ENCODE measurements at places on chromosomes 2 and 18.

GRCh38 chr18:69261406-69261805 is 139.3 kb upstream of the DOK6 start:
- H3K27me3 ChIP-seq, result no peaks in the 10 kb centered on the region
- no peak overlapping the region for H3K4me3 ChIP-seq
- no peak for DNase-seq
- H3K27ac ChIP-seq, result no peak overlapping the region
- no peaks in the 10 kb centered on the region for H3K36me3 ChIP-seq
- no peaks in the 10 kb centered on the region for H3K4me1 ChIP-seq

GRCh38 chr18:63177919-63178821 is 141.4 kb downstream of the BCL2 start:
- DNase-seq, result peak; percentile 75
- peak overlapping the region; percentile 50 for H3K27ac ChIP-seq
- H3K4me3 ChIP-seq, result no peak overlapping the region
- peaks cover 91% of the 10 kb centered on the region for H3K4me1 ChIP-seq
- 0 out of 2 replicates have a peak, but pooled peaks cover 4% of the 10 kb centered on the region for H3K36me3 ChIP-seq

DNA sequence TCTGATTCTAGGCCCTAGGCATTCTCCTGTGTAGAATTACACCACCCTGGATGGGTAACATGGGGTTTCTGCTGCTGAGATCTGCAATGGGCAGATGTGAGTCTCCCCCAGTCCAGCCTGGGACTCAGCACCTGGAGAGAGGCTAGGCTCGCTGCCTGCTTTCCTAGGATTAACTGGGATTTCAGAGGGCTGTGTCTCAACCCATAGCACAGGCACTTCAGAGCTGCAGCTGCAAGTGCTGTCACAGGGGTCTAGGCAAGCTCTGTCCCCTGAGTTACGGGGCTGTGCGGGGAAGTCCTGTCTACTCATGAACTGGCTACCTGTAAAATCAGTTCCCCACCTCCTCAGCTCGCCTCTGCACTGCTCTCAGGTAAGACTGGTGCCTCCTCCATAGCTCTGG is 51.5 kb downstream of the CABLES1 start:
- no peak overlapping the region for H3K4me3 ChIP-seq
- no peak overlapping the region for H3K27ac ChIP-seq
- peaks cover 36% of the 10 kb centered on the region for H3K4me1 ChIP-seq
- no peaks in the 10 kb centered on the region for H3K36me3 ChIP-seq
- DNase-seq, result no peak

DNA sequence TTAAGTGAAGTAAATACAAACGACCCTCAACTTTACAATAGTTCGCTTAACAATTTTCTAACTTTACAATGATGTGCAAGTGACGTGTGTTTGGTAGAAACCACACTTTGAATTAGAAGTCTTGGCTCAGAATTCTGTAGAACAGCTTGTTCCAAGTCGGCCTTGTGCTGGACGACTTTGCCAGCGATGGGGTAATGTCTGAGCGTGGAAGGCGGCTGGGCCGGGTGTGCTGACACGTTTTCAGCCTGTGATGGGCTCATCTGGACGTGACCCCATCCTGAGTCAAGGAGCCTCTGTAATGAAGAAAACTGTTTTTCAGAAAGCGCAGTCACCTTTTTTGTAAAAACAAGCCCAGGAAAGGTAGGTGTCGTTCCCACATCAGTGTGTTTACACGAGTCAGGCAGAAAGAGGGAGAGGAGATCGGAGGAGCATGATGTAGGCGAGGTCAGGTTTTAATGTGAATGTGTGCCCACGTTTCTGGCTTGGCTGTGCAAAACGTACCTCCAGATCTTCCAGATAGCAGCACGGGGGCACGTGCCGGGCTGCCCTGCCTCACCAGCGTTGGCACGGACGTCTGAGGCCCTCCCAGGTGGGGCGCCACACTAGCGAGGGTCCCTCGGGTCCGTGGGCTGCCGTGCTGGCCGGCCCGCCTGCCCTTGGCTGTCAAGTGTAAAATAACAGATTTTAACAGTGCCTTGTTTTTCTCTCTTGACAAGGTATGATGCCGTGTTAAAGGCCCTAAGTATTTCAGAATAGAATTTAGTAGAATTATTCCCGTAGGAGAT is 54.6 kb downstream of the CTDP1 start:
- H3K27me3 ChIP-seq, result no peaks in the 10 kb centered on the region
- H3K27ac ChIP-seq, result no peak overlapping the region
- H3K4me3 ChIP-seq, result no peak overlapping the region
- no peak for DNase-seq
- peaks cover 33% of the 10 kb centered on the region for H3K36me3 ChIP-seq
- H3K4me1 ChIP-seq, result no peaks in the 10 kb centered on the region

- H3K36me3 ChIP-seq, result no peaks in the 10 kb centered on the region
- DNase-seq, result no peak
- H3K27ac ChIP-seq, result no peak overlapping the region
- H3K4me1 ChIP-seq, result peaks cover 10% of the 10 kb centered on the region
- H3K27me3 ChIP-seq, result no peaks in the 10 kb centered on the region
- no peak overlapping the region for H3K4me3 ChIP-seq
Observed at GRCh38 chr18:62741584-62741983, 26.2 kb downstream of the PHLPP1 start.
